H1 (cell line): ENCODE measurements at places on chromosomes 1 and 21. TPM values are rescaled to one million over a fixed set of nuclear protein-coding genes. Genes with fewer than 3 reads are reported as not detected.

- DNase-seq, result no peak
These were observed 60.7 kb downstream of the GORAB start for GRCh38 chr1:170592591-170593111.

GRCh38 chr1:209398313-209398991, 185.1 kb upstream of the CAMK1G start:
- DNase-seq, result no peak

GRCh38 chr1:221306239-221306638, 427.0 kb downstream of the HLX start:
- DNase-seq, result no peak

DNA sequence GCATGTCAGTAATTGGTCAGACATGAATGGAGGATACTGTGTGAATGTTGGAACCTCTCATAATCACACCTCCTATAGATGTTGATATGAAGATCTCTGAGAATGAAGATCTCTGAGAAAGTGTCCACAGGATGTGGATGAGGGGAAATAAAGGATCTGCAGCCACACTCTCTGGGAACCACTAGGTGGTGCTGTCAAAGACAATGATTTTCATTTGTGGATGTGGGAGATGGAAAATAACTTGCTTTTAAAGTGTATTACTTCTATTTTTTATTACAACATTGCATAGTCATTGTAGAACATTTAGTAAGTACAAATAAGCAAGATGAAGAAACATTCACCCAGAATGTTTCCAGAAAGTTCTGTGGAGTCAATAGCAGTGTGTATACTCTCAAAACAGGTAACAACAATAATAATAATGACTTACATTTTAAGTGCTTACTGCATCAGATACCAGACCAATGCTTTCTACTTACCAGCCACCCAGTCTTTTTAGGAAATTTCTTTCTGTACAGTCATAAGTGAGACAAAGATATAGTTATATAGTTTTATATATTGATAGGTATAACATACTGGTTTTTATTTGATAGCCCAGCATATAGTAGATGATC, 128.2 kb downstream of the ATG4C start:
- DNase-seq, result no peak

DNA sequence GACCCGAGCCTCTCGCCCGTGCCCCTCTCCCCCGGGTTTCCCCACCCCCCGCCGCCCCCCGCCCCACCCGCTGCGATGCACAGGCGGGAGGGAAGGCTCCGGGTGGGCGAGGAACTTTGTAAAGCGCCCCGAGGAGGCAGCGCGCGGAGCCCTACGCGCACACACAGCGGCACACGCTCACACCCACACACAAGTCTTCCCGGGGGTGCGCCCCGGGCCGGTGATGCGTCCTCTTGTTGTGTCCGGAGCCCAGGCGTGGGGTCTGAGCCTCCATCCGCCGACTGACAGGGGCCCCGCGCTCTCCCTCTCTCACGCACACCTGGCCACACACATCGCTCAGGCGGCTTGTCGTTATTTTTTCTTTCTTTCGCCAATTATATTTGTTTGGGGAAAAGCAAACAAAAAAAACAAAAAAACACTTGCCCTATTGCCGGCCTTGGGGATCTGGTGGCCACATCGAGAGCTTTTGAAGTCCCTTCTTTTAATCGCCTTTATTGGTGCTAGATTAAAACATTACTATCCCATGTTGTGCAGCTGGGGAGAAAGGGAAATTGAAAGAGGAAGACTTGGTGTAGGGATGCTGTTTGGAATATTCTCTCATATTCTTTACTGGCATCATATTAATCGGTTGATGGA, 770 bp downstream of the NTNG1 start:
- DNase-seq, result peak; percentile 62

DNA sequence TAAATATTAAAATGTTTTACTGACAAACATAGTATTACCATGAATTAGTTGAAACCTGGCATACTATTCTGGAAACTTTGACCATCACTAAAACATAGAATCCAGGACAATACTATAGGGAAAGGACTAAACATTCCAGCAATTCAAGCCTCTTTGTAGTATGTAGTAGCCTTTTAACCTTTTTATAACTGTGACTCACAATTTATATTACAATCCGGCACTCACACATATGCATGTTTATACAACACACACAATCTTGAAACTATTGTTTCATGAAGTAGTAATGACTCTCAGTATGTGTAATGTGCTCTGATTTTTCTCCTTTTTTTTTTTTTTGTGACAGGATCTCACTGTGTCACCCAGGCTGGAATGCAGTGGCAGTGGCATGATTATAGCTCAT, 64.3 kb downstream of the ANKRD13C start:
- DNase-seq, result no peak

DNA sequence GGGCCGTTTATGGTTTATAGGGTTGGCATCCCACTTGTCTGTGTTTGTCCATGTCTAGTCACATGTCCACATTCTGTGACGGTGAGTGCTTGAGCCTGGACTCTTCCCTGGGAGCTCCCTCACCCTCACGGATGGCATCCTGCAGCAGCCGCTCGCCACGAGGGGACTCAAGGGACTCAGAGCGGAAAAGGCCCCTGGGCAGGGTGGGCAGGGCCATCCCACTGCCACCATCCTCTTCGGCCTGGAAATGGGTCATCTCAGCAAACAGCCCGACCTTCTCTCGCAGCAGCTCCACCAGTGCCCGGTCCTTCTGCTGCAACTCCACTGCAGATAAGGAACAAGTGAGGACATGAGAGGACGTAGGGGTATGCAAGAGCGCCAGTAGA, 11.1 kb downstream of the RXFP4 start:
- no peak for DNase-seq

DNA sequence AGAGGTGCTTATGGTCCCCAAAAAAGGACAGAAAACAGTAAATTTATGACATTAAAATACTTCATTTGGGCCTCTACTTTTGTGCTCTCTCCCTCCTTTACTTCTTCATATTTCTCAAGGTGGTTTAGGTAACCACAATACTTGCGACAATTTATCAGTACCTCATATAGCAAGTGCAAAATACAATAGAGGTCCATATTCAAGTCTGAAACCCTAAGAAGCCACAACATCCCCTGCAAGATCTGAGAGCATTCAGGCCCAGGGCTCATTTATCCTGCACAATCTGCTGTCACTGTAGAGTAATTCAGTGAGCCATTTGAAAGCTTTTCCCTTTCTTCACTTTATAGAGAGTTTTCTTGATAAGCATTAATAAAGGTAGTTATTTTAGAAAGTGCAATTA, 24.2 kb upstream of the ATP6V1G3 start:
- DNase-seq, result no peak

- peak; percentile 20 for DNase-seq
These were observed 168.6 kb downstream of the TRIM33 start for GRCh38 chr1:114342376-114342775.

DNA sequence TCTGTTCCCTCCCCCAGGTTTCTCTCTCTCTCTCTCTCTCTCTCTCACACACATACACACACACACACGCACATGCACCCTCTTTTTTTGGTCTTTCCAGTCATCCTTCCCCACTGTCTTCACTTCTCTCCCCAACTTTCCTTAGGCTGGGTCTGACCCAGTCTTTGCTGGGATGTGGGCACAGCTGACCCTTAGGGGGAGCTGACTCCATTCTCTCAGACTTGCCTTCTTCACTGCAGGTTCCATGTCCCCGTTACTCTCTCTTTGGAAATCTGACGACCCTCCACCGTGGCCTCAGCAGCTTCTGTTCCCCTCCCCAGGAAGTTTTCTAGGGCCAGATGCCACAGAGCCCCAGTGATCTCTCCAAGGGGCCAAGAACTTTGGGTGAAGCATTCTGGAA, 2.1 kb downstream of the DISP3 start:
- DNase-seq, result no peak

DNA sequence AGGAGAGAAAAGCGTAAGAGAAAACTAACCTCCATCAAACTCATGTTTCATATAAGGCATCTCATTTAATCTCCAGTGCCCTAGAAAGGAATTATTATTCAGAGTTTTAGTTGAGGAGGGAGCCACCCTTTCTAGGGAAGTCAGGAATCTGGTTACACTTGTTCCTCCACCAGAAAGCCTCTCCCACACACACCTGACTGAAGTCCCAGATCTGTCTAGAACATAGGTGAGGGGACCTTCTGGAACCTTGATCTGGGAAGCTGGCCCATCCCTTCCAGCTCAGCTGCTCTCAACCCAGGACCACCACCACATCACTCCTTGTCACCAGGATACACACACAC, 1.9 kb upstream of the DENND2D start:
- no peak for DNase-seq

The EPRS1 gene
- total RNA-seq, result 169 and 171 TPM in 2 replicates

The PTPRC gene
- total RNA-seq, result not detected in 2 replicates

The S100A12 gene
- total RNA-seq, result not detected in 2 replicates

The JTB gene
- total RNA-seq, result 91.1 and 93.0 TPM in 2 replicates

The URB2 gene
- total RNA-seq, result 33.0 and 33.5 TPM in 2 replicates

The ADCY10 gene
- total RNA-seq, result not detected in 2 replicates

The SPSB1 gene
- total RNA-seq, result 4.0 and 5.3 TPM in 2 replicates

The TRIM62 gene
- 10.3 and 10.8 TPM in 2 replicates for total RNA-seq

The MAGI3 gene
- total RNA-seq, result 6.7 and 7.8 TPM in 2 replicates

The PLA2G4A gene
- 1.4 and 1.8 TPM in 2 replicates for total RNA-seq

The IVL gene
- not detected in 2 replicates for total RNA-seq

The FCMR gene
- not detected in 2 replicates for total RNA-seq

The FOXO6 gene
- 3.0 and 3.8 TPM in 2 replicates for total RNA-seq

The CYP2J2 gene
- 2.1 and 2.2 TPM in 2 replicates for total RNA-seq

The MYOM3 gene
- 0.09 and 0.36 TPM in 2 replicates for total RNA-seq

The FCAMR gene
- not detected in 2 replicates for total RNA-seq

The EDN2 gene
- 0.39 TPM in 1 of 2 replicates, not detected in the other for total RNA-seq
